OCI-LY7 (cell line): ENCODE measurements at places on chromosomes 5 and 9.

- DNase-seq, result no peak
Measured at GRCh38 chr5:38086777-38087176, 171.6 kb upstream of the EGFLAM start.

GRCh38 chr5:6823996-6824395 is 110.8 kb downstream of the TENT4A start:
- DNase-seq, result no peak

GRCh38 chr5:180815293-180815917 is 12.8 kb upstream of the MGAT1 start:
- DNase-seq, result no peak

GRCh38 chr5:41507501-41507900 is 2.9 kb downstream of the PLCXD3 start:
- DNase-seq, result no peak

DNA sequence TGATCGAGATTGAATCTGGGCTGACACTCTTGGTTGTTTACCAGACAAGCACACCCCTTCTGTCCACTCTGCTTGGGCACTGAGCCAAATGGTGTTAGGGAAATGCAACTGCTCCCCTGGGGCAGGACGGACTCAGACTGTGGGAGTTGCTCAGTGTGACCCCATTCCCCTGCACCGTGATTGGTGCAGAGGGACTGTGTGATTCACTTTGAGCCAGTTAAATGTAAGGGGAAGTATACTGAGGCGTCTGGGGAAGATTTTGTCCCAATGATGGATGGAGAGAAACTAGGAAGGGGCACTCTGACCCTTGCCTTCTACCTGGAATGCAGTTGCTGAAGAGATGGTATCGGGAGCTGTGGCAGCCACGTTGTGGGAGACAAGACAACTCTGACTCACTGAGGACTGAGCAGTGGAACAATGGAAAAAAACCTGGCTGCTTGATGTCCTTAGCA is 196.0 kb upstream of the ANKRD55 start:
- DNase-seq, result no peak

- no peak for DNase-seq
Measured at GRCh38 chr5:161189452-161189851, 337.4 kb upstream of the ATP10B start.

- peak; percentile 62 for DNase-seq
Measured at GRCh38 chr5:143402553-143403333, 743 bp downstream of the NR3C1 start.
